ENCODE measurements at places on chromosomes 2 and 18. TPM values are rescaled to one million over a fixed set of nuclear protein-coding genes. Genes with fewer than 3 reads are reported as not detected.

DNA sequence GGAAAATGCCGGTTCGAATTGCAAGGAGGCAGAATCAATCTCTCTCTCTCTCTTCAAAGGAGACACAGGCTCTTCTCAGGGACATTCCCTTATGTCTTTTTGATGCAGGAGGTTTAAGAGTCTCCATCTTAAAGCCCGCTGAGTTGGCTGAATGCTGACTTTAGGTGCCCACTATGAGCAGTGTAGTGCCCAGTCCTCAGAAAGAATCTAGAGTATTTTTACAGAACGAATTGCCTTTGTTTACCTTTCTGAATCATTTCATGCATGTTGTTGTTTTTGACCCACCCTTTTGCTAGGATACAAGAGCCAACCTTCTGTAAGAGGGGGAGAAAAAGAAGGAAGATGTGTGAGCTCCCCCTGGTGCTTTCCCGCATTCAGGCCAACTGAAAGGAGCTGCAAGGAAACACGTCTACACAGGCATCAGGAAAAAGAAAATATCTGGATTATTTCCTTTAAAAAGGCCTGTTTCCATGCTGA lies 193.5 kb upstream of the TCF4 start:
- peak; percentile 57 for DNase-seq

DNA sequence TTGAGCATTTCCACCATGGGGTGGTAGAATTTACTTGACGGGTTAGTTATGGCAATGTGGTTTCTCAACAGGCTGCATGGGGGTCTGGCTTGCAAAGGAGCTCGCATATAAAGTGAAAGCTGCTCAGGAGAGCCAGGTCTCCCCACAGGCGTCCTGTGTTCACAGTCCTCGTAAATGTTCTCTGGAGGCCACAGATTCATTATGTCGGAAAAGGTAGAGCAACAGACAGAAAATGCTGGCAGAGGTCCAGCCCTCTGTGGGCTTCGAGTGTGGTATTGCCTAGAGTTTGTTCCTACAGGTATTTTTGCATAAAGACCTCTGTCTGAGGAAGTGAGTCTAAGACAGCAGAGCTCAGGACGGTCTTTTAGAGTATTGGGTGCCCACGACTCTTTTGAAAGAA lies 96.4 kb downstream of the CDCA7 start:
- DNase-seq = no peak

DNA sequence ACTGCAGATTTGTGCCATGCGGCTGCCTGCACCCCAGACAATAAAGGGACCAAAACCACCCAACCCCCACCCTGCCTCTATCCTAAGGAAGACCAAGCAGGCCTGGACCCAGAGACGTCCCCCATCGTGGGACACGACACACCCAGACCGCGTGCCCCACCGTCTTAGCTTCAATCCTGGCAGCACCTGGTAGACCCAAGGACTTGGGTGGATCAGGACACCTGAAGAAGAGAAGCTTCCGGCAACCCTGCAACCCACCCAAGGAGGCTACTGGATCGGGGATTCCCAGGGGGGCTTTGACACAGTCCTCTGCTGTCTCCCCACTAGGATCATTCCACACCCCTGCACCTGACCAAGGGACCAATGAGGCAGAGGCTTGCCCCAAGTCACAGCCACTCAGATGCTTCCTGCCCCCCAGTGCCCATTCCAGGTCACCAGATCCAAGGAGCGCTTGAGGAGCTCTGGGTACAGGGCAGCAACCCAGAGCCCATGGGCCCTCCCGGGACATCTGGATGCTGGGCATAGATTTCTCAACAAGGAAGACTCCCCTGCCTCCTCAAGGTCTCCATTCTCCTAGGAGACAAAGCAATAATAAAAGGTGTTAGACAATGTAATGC lies 3.6 kb downstream of the ALPI start:
- DNase-seq = no peak

GRCh38 chr2:187435756-187436155 lies 12.3 kb downstream of the CALCRL start:
- no peak for DNase-seq

DNA sequence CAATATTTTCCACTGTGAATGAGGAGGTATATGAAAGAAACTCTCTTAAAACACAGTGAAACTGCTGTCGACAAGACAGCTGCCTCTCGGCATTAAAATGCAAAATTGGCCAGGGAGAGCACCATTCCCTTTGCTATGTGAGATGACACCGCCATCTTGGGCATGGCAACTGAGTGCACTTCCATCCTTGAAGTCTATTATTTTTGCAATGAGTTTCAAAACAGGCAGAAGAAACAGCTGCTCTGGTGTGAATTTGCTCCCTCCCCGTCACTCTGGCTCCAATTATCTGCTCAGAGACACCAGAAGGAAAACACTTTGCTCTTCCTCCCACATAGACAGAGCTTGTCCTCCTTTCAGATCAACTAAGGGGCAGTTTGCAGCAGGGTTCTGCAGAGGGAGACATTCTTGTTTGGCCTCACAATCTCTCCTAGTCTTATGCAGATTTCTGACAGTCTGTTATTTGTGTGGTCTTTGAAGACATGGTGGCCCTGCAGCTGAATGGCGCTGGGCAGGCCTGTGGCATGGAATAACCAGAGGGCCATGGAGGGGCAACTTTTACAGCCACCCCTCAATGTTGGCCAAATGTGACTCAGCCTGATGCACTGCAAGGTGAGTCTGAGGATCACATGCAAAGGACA lies 48.6 kb upstream of the SEC11C start:
- DNase-seq = no peak

DNA sequence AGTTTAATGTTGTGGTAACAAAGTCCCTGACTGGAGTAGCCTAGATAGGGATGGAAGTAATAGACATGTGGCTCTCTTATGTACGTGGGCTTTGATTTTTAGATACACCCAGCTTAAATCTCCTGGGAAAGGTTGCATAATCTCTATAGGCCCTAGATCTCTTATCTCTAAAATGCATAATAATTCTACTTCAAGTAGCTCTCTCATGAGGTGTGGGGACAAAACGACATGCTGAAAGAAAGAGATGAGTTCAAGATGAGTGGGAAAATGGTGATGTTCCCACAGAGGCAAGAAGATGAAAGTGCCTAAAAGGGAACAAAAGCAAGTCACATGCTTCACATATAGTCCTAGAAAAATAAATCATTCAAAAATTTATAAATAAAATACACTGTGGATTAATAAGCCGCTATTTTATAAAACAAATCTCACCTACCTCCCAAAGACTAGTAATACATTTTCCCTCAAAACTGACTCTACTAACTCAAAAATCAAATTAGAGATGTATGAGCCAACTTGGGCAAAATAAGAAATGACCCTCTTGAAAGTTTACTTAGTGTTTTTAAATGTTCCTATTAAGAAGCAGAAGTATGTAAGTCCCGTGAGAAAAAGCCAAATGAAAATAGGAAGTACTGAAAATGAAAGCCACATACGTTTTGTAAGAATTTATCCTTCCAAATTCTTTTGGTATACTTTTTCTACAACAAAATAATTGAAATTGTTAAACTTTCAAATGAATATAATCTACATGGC lies 148.2 kb upstream of the ITGA4 start:
- DNase-seq = no peak

DNA sequence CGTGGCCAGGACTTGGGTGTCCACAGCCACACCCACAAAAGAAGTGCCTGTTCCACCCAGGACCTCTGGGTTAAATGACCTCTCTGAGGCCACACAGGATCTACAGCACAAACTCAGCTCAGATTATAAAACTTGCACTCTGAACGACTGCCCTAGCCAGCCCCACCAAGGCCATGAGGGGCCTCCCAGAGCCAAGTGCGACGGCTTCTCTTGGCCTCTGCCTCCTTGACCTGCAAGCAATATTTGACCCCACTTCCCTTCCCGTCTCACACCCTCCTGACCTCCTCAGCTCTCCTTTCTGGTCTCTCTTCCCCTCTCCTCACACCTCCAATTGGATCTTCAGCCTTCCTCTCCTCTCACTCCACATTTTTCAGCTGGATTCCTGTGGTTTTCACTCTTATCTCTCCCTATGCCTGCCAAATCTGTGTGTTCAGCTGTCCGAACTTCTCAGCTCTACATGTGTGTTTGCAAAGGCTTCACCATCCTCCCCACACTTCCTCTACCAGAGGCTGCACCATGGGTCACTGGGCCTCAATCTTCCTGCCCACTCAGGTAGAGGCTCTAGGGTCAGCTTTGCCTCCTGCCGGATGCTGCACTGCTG lies 25.3 kb upstream of the STEAP3 start:
- DNase-seq = no peak

DNA sequence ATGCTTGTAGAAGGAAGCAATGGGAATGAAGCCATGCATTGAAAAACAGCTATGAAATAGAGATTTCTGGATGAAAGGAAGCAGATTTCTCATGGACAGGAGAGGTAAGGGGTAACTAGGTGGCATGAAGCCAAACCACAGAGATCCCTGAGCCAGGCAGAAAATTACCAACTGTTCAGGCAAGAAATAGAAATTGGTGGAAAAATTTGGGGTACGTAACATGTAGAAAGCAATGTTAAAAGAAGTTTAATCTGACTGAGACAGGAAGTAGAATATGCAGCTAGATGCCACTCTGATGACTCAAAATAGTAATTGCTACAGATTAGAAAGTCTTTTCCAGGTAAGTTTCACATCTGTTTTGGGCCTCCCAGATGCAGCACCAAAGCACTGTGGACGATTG lies 928.5 kb upstream of the CELF4 start:
- DNase-seq = no peak

DNA sequence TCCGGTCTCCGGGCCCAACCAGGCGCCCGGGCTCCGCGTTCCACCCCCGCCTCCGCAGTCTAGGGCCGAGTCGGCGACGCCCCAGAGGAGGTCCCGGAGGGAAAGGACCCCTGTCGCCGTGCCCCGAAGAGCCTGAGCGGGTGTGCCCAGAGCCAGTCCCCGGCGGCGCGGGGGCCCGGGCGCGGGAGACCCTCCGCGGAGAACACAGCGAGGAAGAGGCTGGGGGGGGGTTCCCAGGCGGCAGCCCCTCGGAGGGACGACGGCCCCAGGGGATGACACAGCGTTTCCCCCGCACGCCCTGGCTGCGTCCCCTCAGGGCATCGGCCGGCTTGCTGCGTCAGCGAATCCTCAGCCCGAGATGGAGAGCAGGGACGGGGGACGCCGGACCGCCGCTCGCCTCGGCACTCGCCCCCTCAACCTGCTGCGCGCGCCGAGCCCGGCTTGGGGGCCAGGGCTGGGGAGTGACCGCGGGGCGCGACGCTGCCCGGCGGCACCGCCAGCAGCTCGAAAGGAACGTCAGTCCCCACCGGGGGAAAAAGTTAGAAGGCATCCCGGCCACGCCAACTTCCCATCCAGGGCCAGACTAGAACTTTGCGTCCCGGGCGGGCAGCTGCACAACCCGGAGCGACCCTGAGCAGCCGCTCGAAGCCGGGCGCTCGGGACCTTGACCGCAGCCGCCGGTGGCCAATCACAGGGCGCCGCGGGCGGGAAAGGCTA lies 711 bp downstream of the SFXN5 start:
- DNase-seq = no peak

The ITPRIPL1 gene
- 3.5 TPM for polyA plus RNA-seq

The UGT1A9 gene
- polyA plus RNA-seq = not detected

Data from hindlimb muscle (tissue), 1 donor.